ENCODE measurements at places on chromosomes 1 and 21.

- DNase-seq, result no peak
Measured at GRCh38 chr1:151641229-151641628, 29.4 kb downstream of the SNX27 start.

- no peak for DNase-seq
Measured at GRCh38 chr21:28540514-28540913, 452.2 kb downstream of the LTN1 start.

- DNase-seq, result no peak
Measured at GRCh38 chr1:78549891-78550290, 59.1 kb downstream of the PTGFR start.

DNA sequence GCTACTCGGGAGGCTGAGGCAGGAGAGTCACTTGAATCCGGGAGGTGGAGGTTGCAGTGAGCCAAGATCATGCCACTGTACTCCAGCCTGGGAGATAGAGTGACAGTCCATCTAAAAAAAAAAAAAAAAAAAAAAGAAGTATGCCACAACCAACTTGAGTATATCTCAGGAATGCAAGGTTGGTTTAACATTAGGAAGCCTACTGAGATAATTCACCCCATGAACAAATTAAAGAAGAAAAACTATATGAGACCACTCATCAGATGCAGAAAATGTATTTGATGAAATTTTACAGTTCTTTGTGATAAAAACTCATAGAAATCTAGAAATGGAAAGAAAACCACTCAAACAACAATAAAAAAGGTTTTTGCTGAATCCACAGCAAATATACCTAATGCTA is 373.8 kb downstream of the LMO4 start:
- DNase-seq, result no peak

GRCh38 chr1:154213274-154213673 is 7.1 kb upstream of the CFAP141 start:
- DNase-seq, result no peak

DNA sequence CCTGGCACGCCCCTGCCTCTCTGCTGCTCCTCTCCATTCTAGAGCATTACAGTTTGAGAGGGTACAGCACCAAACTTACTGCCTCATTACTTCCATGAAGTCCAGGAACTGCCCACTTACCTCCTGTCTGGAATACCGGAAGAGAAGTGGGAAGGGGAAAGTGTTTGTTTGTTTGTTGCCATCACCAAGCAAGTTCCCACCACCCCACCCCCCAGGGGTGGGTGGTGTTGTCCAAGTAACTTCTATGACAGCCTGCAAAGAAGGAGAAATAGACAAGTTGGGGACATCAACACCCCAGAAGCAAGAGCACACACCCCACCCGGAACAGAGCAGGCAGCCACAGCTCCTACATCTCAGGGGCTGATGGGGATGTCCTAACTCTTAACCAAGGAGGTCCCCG is 18.0 kb downstream of the OPTC start:
- DNase-seq, result no peak

DNA sequence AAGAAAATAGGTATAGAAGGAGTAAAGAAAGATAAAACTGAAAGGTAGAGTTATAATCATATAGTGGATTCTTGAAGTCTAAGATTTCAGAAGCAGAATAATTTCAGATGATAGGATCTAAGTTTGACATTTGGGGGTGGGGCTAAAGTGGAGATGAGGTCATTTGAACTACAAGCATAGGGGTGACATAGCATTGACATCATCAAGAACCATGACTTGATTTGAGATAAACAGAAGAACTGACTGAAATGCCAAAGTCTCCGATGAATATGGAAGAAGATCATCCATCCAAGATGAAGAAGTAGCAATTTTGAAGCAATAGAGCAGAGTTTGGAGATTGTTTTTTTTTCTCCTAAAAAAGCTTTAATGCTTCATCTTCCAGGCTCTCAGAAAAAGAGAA is 122.3 kb downstream of the MACF1 start:
- DNase-seq, result no peak

GRCh38 chr1:211420845-211421454 is 71.0 kb downstream of the RD3 start:
- DNase-seq, result no peak

DNA sequence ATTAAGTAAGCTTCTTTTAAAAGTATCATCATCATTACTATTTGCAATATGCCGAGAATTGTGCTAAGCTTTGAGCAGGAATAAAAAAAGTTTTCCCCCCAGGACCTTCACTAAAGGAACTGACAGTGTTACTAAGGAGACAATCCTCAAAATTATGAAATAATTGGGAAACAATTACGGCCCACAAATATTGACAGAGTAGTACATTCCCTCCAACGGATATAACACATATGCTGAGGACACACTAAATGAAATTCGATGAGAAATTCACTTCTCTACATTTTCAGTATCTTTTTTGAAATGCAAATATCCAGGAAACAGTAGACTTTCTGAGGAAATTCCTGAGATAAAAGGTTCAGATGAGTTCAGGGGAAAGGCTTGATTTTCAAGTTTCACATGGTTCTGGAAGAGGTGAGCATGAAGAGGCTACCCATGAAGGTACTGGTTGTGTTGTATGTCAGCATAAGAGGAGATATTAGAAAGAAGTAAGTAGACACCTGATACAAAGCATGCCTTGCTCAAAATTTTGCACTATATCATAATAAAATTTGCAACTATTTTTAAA is 171.2 kb upstream of the NR5A2 start:
- DNase-seq, result no peak

GRCh38 chr1:232510367-232511110 is 119.4 kb downstream of the SIPA1L2 start:
- no peak for DNase-seq

- DNase-seq, result no peak
Measured at GRCh38 chr1:20949871-20950590, 162.9 kb upstream of the HP1BP3 start.

DNA sequence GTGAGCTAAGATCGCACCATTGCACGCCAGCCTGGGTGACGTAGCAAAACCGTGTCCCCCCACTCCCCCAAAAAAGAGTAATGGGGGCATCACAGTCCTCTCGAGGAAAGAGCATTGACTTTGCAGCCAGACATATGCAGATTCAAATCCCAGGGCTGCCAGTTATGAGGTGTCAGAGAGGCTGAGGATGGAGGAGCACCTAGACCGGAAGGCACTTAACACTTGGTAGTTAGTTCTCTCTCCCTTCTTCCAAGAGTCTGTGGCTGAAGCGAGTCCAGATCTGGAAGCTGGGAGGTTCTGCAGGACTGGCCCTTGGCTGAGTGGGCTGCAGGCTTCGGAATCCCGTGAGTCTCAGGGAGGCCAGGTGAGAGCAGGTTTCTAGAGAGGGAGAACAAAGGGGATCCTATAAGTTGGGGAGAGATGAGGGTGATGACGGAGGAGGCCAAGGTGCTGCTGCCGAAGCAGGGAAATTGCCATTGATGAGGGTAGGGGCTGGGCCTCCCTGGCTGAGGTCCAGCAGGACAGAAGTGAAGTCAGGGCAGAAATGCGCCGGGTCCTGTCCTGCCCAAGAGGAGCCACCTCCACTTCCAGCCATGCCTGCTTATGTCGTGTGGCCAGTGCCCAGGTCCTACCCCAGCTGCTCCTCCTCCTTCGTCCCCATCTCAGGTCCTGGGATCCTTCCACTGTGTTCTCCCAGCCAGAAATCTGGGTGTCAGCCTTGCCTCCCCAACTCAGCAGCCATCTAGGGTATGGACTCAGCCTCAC is 13.3 kb upstream of the SPOCD1 start:
- no peak for DNase-seq

DNA sequence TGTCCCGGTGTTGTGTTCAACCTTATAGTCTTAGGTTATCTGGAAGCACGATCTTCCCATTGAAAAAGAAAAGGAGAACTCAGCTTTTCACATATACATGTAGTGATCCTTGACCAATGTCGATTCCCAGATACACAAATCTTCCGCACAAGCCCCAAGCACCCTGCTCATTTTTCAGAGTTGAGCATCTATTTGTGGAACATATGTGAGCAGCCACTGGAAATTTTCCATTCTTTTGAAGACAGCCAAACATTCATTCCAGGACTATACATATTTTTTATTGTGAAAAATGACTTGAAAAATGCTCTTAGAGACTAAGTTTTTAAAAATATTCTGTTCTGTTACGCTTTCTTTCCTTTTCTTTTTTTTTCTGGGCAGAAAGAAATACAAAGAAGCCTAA is 371.9 kb downstream of the RGS7 start:
- DNase-seq, result no peak

DNA sequence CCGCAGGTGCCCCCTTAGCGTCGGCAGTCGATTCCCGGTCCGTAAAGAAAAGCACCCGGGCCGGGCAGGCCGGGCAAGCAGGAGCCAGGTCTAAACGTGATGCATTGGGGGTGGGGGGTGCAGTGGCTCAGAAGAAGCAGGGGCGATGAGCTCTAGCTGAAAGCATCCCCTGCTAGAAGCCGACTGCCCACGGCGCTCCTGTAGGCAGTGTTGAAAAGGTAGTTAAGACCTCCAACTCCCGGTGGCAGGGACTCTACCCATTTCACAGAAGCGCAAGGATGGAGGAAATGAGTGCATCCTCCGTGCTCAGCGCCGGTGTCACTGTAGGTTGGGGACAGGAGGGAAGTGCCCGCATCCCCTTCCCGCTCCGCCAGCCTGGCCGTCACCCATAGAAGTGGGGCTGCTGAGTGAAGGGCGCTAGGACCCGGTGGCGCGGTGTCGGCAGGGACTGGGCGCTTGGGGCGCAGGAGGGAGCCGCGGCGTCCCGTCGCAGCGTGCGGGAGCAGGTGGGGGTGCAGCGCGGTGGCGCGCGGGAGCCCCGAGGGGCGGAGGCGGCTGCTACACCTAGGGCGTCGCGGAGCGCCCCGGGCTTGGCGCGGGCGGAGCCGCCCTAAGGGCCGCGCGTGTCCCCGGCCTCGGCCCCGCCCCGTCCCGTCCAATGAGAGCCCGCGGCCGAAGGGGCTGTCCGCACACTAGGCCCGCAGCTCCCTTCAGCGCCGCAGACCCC is at the start of gene WNT2B:
TSS of gene WNT2B (plus strand) at position 688 of the 727 bp plus-strand sequence. CDS start 298 bp downstream, outside the sequence.
- no peak for DNase-seq

GRCh38 chr1:170686291-170686690 is 22.4 kb downstream of the PRRX1 start:
- DNase-seq, result no peak

GRCh38 chr1:157696966-157697628 is 3.5 kb downstream of the FCRL3 start:
- no peak for DNase-seq

GRCh38 chr21:39079617-39080016 is 103.6 kb downstream of the PSMG1 start:
- DNase-seq, result no peak

DNA sequence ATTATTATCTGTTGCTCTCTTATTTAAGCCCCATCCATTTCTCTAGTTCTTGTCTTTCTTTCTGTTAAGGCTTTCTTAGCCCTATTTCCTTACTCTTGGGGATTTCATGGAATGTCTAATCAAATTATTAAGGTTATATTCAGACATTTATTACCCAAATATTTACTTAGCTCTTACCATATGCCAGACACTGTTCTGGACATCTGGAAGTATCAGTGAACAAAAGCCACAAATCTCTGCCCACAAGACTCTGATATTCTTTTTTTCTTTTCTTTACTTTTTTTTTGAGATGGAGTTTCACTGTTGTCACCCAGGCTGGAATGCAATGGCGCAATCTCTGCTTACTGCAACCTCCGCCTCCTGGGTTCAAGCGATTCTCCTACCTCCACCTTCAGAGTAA is 74.3 kb upstream of the NBL1 start:
- DNase-seq, result no peak

GRCh38 chr1:39655578-39656268 is 16.2 kb downstream of the NT5C1A start:
- no peak for DNase-seq

GRCh38 chr1:36285443-36286101 is 20.6 kb upstream of the SH3D21 start:
- DNase-seq, result peak; percentile 67

DNA sequence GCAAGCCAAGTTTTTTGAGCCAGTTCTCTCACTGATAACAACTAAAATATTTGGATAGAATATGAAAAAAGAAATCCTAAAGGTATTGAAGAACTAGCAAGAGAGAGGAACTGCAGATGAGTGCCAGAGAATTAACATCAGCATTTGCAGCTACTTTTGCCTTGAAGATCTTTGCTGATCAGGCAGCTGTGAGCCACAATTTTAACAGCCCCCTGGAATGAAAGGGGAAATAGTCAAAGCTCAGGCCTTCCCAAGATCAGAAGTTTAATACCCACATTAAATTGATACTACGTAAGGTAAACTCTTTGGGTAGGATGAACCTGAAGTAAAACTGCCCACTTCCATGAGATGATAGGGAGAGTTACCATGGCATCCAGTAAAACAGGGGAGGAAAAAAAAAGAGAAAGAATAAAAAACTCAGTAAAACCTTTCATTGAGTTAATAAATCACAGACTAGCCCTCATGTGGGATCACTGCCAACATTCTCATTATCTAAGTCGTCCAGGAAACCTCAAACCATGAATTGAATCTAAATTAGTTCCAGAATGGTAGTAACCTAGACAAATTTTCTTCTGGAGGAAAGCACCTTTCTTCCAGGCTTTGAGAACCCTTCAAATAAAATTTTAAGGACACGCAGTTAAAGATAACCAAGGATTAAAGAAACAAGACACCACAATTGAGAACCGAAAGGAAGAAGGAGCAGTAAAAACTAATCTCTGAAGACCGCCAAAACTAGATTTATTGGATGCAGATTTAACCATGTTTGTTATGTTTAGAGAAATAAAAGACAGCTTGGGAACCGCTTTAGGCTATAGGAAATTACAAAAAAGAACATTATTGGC is 28.3 kb downstream of the SCP2 start:
- DNase-seq, result peak; percentile 4

GRCh38 chr1:180773210-180773865 is 139.4 kb upstream of the KIAA1614 start:
- no peak for DNase-seq

GRCh38 chr1:232923739-232924386 is 26.5 kb upstream of the NTPCR start:
- DNase-seq, result no peak

DNA sequence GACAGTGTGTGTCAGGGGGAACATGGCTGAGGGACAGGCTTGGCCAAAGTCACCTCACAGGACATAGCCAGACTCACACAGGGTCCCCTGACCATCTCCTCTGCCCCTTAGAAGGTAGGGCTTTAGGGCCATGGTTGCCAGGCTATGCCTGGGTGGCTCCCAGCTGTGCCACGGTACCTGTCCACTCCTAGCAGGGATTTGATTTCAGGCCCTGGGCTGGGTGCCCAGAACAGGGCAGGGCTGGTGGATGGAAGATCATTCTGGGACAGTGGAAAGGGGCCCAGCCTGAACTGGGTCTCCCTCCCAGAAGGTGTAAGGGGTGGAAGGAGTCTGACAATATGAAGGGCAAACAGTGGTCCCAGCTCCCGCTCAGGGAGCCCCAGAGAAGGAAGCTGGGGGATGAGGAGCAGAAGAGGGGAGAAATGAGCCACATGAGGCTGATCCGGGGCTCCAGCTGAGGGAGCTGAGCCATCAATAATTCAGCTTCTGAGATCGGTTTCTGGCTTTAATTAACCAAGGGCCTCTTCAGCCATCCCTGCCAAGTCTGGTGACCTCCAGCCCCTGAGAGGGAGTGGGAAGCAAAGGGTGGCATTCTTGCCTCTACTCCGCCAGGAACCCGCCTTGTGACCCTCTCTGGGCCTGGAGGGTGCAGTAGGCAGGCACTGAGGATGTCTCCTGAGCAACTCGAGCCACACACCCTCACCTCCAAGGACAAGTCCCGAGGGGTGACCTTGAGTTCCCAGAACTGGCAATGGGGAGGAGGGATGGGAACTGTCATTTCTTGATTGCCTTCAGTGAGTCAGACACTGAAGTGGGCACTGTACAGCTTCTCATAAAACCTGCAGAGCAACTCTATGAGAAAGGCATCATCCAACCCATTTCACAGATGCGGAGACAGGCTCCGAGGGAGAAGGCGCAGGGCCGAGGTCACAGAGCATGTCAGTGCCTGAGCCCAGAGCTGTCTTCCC is 2.1 kb downstream of the CD164L2 start:
- DNase-seq, result no peak

All from NCI-H2107 (cell line).